ENCODE measurements at places on chromosomes 3 and 15.

- no peak for DNase-seq
Measured at GRCh38 chr15:88513195-88513594, 33.3 kb downstream of the DET1 start.

GRCh38 chr3:5079761-5080160, 42.3 kb upstream of the ARL8B start:
- no peak for DNase-seq

GRCh38 chr3:144381607-144382006, 410.0 kb downstream of the DIPK2A start:
- DNase-seq: no peak

DNA sequence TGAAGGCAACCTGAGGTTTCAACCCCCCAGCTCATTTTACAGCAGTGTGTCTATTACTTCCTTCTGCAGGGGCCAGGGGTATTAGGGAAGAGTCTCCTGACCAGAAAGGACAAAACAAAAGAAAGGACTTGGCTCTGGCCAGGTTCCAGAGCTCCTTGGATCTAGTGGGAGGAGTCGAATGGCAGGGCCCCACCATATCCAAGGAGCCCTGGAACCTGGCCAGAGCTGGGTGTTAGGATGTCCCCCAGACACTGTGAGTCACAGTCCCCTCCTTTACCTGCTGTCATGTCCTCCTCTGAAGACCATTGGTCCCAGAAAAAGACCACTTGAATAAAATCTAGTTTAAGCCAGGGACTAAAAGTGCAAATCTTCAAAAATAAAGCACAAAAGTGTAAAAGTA, 113.2 kb downstream of the EEFSEC start:
- DNase-seq: peak; percentile 35

DNA sequence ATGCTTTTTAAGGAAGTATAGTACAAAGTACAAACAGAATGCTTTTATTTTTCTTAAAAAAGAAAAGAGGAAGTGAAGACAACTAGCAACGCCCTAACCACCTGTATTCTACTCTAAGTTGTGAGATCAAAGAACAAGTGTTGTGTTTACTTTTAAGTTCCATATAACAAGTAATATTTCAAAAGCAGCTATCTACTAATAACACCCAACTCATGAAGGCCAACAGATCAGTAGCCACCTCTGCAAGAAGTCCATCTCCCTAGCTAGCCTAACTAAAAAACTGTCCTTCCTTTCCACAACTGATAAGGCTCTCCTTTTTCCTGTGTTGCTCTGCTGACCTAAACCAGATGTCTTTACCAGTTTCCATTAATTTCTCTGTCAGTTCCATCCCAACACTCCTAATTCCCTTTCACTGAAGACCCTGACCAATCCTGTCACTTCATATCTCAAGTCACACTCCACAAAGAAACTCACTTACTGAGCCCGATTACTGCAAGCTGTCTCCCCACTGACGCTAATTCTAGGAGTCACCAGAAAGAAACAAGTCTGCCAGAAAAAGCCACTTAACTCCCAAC, 26.9 kb downstream of the PHC3 start:
- no peak for DNase-seq

- no peak for DNase-seq
Measured at GRCh38 chr3:42140665-42141203, 49.6 kb downstream of the TRAK1 start.

DNA sequence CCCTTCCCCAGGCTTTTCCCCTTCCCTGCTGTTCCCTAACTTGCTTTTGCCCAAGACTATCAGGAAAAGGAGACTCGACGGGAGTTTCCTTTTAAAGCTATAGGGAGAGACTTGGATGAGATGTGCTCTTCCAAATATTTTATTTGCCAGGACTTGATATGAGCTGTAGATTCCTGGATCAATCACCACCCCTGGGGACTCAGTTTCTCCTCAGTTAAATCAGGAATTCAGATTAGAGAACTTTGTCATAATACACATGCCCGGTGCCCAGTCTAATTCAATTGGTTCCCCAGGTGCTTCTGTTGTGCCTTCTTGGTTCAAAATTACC, 46.6 kb downstream of the SMAD6 start:
- DNase-seq: no peak

- DNase-seq: no peak
Measured at GRCh38 chr15:98827217-98827616, 178.9 kb downstream of the IGF1R start.

DNA sequence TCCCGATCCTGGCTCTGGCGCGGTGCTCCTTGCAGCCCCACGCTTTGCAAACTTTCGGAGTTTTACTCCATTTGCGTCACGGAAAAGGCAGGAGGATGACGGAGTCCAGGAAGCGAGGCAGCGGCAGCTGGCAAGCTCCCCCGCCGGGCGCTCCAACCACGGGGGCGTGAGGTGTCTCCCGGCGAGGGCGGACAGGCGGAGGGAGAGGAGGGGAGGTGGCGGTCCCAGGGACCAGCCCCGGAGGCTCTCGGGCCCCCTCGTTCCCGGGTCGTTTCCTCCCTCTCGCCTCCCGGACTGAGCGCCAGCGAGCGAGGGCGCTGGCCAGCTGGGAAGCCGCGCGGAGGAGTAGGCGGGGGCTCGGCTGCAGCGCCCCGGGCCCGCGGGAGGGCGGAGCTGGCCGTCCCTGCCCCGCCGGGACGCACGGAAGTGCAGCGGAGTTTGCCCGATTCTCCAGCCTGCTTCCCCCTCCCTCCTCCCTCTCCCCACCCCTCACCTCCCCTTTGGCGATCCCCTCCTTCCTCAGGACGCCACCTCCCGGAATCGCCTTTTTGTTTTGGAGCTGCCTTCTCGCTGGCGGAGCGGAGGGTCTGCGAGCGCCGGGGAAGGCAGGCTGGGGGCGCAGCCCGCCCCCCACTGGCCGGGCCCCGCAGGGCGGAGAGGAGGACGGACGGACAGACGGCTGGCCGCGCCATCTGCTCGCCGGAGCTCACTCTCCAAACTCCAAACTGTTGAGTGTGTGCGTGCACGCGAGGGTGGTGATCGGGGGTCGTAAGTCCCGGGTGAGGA, at the start of gene SNX33:
Gene SNX33 (plus strand): TSS at position 543 of the 786 bp plus-strand sequence. CDS start 1,191 bp downstream, outside the sequence.
- peak; percentile 93 for DNase-seq

DNA sequence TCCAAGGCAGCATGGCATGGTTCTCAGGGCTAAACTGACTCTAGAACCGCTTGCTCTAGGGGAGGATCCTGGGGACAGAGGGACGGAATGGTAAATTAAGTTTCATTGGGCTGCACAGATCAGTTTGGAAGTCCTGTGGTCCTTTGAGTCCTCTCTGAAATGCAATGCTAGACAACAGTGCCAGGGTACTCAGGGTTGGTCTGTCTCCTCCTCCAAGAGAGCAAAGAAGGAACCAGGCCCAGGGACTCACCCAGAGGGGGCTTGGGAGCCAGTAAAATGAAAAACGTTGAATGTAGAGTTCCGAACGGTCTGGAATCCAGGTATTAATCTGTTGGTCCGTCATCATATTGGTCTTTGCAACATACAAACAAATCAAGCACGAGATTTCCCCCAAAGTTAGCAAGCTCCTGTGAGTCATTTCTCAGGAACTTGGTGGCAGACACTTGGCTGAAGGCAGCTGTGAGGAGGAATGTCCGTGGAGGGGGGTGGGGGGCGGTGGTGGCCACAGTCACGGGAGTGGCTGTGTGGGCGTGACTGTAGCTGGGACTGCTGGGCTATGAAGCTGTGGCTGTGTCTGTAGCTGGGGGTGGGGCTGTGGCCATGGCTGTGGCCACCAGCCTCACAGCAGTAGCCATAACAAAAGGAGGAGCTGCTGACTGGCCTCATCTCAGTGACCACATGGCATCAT, 361.0 kb downstream of the SHQ1 start:
- peak; percentile 99 for DNase-seq

- no peak for DNase-seq
Measured at GRCh38 chr3:77467702-77468625, 428.1 kb downstream of the ROBO2 start.

DNA sequence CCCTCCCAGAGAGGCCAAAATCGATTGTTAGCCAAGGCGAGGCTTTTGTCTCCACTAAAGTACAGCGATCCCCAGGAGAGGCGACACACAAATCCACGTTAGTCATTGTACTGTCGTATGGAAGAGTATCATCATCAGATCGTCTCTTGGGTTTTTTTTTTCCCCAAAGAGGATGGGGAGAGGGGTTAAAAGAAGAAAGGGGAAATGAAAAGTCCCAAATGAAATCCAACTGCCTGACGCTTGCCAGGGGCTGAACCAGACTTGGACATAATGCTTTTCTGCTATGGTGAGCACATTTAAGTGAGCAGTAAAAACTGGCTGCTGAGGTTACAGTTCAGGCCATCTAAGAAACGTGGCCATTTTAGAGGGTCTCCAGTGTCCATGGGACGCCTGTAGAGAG, 37.9 kb upstream of the CTSH start:
- DNase-seq: no peak

DNA sequence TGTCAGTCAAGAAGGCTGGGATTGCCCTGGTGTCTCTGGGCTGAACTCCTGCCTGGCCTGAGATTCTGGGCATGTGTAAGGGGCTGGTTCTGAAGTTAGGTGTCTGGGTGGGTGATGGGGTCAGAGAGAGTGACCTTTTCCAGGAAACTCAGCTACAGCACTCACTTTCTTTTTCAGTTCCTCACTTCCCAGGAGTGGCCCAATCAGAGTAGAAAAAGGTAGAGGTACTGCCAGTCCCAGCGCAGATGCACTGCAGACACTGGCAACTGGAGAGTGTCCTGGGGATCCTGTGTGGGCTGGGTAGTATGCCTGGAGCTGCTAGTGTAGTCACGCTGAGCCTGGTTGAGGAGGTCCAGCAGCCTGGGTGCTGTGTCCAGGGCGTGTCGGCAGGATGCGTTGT, 46.5 kb upstream of the APEH start:
- DNase-seq: no peak

DNA sequence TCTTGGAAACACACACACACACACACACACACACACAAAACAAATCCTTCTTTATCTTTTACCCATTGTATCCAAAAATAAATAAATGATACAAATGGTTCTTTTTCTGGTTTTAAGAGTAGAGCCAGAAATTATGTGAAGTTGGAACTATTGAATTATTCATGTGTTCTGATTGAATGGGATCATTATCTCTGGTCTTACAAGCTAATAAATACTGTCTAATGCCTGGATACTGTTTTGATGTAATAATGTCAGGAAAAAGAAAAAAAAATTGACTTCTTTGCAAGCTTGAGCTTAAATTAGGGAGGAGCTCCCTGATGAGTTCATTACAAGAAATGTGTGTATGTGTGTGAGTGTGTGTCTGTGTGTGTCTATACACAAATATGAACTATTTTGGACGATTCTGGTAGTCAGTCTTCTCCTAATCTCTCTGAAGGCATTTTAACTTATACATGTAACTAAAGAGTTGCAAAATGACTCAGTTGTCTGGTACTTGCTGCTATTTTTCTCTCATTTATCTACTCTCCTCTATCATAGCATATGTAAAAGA, 507.2 kb upstream of the AGTR1 start:
- DNase-seq: no peak

DNA sequence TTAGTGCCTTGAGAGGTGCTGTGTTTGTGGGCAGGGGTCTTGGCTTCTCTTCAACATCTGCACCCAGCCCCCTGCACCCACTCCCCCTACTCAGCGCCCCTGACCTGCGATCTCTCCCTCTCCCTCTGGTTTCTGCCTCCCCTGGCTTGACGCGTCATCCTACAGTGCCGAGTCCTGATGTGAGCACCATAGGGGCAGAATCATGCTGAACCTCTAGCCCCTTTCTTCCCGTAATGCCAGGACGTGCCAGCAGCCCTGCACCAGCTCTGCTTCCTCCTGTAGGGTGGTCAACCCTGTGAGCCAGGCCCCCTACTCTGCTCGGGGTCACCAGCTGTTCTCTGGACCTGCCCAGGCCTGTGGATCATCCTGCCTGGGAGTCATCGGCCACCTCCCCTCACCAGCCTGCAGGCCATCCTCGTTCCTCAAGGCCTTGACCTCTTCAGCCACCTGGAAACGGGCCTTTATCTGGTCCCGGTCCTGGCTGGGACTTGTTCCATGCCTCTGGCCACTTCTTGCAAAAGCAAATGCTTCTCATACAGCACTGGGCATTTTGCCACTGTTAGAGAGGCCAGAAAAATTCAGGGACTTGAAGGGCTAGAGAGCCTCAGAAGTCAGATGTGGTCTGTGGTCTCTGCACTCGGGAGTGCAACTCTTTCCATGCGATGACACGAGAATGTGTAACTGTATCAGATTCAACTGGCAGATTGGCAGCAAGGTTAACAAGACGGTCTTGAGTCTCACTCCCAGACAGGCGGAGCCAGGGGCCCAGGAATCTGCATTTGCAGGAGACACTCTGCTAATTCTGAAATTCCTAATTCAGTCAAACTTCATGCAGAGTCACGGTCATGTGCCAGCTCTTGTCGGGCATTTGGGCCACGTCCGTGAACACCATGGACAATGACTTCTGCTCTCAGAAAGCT, 16.7 kb upstream of the KLF15 start:
- DNase-seq: no peak

- DNase-seq: no peak
Measured at GRCh38 chr3:105364128-105364527, 2.6 kb upstream of the ALCAM start.

- DNase-seq: no peak
Measured at GRCh38 chr15:44064706-44065105, 130.4 kb downstream of the FRMD5 start.

- no peak for DNase-seq
Measured at GRCh38 chr15:32028921-32029320, 1.4 kb upstream of the CHRNA7 start.

- peak; percentile 68 for DNase-seq
Measured at GRCh38 chr3:30779686-30780287, 114.7 kb downstream of the GADL1 start.

GRCh38 chr3:174959556-174960065, 100.5 kb downstream of the NAALADL2 start:
- no peak for DNase-seq

DNA sequence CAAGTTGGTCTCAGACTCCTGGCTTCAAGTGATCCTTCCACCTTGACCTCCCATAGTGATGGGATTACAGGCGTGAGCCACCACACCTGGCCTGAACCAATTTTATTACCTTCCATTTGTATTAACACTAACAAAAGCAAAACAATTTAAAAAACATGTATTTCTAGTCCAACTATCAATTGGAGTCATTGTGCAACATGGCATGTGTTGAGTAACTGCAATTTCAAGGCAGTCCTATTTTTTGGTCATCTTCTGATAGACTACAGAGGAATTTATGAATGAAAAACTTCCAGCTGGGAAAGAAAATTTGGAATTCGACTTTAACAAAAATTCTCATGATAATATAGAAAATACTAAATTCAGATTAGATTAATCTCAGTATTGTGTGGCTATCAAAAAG, 16.8 kb downstream of the SPTSSB start:
- DNase-seq: no peak

- DNase-seq: no peak
Measured at GRCh38 chr15:36632226-36632625, 52.8 kb downstream of the CDIN1 start.

All from islet precursor cell (in vitro differentiated cells).